ENCODE measurements at places on chromosomes 11 and 22. TPM values are rescaled to one million over a fixed set of nuclear protein-coding genes. Genes with fewer than 3 reads are reported as not detected.

- H3K27me3 ChIP-seq, result no peaks in the 10 kb centered on the region
- H3K4me1 ChIP-seq, result peaks cover 32% of the 10 kb centered on the region
- H3K36me3 ChIP-seq, result peaks cover 81% of the 10 kb centered on the region
- H3K4me3 ChIP-seq, result no peak overlapping the region
- H3K27ac ChIP-seq, result no peak overlapping the region
- DNase-seq, result peak; percentile 84
Measured at GRCh38 chr22:25362215-25362882, 142.9 kb downstream of the CRYBB2 start.

GRCh38 chr11:17138562-17138961 is 61.1 kb upstream of the RPS13 start:
- no peak overlapping the region for H3K4me3 ChIP-seq
- H3K36me3 ChIP-seq, result peaks cover 63% of the 10 kb centered on the region
- no peaks in the 10 kb centered on the region for H3K4me1 ChIP-seq

F2 gene
- not detected for total RNA-seq

DNA sequence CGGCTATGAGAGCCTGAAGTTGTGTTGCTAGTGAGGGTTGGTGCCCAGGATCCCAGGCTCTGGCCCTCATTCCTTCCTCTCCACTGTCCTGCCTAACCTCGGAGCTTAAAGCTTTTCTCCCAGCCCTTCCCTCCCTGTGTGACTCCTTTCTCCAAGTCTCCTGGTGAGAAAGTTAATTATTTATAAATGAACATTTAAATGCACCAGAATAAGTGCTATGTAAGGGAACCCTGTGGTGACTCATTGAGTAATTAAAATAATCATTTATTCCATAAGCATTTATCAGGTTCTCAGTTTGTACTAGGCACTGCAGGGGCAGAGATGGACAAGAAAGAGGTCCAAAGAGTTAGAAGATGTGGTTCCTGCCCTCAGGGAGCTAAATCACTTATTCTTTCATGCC is 89.1 kb upstream of the ISX start:
- H3K4me1 ChIP-seq, result no peaks in the 10 kb centered on the region
- no peak overlapping the region for H3K27ac ChIP-seq
- H3K27me3 ChIP-seq, result 0 out of 2 replicates have a peak, but pooled peaks cover 2% of the 10 kb centered on the region
- no peak overlapping the region for H3K4me3 ChIP-seq

- DNase-seq, result no peak
- H3K36me3 ChIP-seq, result no peaks in the 10 kb centered on the region
- peaks cover 5% of the 10 kb centered on the region for H3K4me1 ChIP-seq
- H3K27me3 ChIP-seq, result no peaks in the 10 kb centered on the region
- no peak overlapping the region for H3K4me3 ChIP-seq
Measured at GRCh38 chr11:69034123-69034867, 14.4 kb upstream of the TPCN2 start.

DNA sequence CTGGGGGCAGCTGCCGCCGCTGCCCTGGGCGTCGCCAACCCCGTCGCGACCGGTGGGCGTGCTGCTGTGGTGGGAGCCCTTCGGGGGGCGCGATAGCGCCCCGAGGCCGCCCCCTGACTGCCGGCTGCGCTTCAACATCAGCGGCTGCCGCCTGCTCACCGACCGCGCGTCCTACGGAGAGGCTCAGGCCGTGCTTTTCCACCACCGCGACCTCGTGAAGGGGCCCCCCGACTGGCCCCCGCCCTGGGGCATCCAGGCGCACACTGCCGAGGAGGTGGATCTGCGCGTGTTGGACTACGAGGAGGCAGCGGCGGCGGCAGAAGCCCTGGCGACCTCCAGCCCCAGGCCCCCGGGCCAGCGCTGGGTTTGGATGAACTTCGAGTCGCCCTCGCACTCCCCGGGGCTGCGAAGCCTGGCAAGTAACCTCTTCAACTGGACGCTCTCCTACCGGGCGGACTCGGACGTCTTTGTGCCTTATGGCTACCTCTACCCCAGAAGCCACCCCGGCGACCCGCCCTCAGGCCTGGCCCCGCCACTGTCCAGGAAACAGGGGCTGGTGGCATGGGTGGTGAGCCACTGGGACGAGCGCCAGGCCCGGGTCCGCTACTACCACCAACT is 1.0 kb downstream of the FUT4 start:
- H3K36me3 ChIP-seq, result peaks cover 6% of the 10 kb centered on the region
- H3K4me1 ChIP-seq, result peaks cover 13% of the 10 kb centered on the region
- peak overlapping the region; percentile 92 for H3K27ac ChIP-seq

MSANTD2 gene
- total RNA-seq, result 16.3 TPM

GRCh38 chr22:30287648-30288418 is 1.5 kb downstream of the CASTOR1 start:
- no peaks in the 10 kb centered on the region for H3K27me3 ChIP-seq
- H3K27ac ChIP-seq, result no peak overlapping the region
- H3K36me3 ChIP-seq, result peaks cover 20% of the 10 kb centered on the region
- H3K4me1 ChIP-seq, result peaks cover 34% of the 10 kb centered on the region

SAA2 gene
- not detected for total RNA-seq

ELF5 gene
- not detected for total RNA-seq

- H3K4me3 ChIP-seq, result no peak overlapping the region
- peaks cover 18% of the 10 kb centered on the region for H3K4me1 ChIP-seq
- peak overlapping the region; percentile 63 for H3K27ac ChIP-seq
Measured at GRCh38 chr11:28195449-28195848, 87.3 kb downstream of the METTL15 start.

GAB4 gene
- total RNA-seq, result not detected

PKDREJ gene
- not detected for total RNA-seq

DNA sequence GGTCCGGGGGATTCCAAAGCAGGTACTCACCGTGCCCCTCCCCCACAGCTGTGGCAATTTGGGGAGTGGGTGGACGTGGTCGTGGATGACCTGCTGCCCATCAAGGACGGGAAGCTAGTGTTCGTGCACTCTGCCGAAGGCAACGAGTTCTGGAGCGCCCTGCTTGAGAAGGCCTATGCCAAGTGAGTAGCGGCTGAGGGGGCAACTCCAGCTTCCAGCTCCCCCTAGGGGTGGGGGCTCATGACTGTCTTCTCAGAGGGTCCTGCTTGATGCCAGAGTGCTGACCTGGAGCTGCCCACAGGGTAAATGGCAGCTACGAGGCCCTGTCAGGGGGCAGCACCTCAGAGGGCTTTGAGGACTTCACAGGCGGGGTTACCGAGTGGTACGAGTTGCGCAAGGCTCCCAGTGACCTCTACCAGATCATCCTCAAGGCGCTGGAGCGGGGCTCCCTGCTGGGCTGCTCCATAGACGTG is 4.2 kb downstream of the CAPN1 start:
- peaks cover 90% of the 10 kb centered on the region for H3K36me3 ChIP-seq
- H3K4me3 ChIP-seq, result no peak overlapping the region
- peaks cover 17% of the 10 kb centered on the region for H3K4me1 ChIP-seq
- no peak overlapping the region for H3K27ac ChIP-seq

DNA sequence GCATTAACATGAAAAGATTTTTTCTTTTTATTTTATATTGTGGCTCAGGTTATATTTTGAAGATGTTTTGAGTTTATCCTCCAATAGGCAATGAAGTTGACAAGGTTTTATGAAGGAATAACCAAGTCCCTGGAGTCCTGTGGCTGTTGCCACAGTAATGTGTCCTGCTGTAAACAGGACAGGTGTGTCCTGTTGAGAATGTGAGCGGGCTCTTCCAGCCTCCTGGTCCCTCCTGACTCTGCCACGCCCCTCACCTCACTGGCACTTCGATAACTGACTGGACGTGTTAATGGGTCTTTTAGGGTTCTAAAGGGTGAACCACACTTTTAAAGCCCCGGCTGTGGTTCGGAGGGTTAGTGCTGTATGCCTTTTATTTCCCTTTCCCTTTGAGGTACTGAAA is 47.8 kb upstream of the OR4B1 start:
- H3K27ac ChIP-seq, result no peak overlapping the region
- H3K27me3 ChIP-seq, result no peaks in the 10 kb centered on the region
- peaks cover 31% of the 10 kb centered on the region for H3K36me3 ChIP-seq
- H3K4me3 ChIP-seq, result no peak overlapping the region
- peaks cover 12% of the 10 kb centered on the region for H3K4me1 ChIP-seq

All from SJSA1 (cell line).